A549 treated with AZD2906 at 1 μM for 4 hours (cell line): ENCODE measurements at places on chromosomes 16 and 17. TPM values are rescaled to one million over a fixed set of nuclear protein-coding genes. Genes with fewer than 3 reads are reported as not detected.

Gene PLSCR3
- 38.6 to 48.9 TPM (median 44.7 TPM) in 5 replicates for total RNA-seq

Gene ZNF205
- 11.6 to 15.6 TPM (median 14.9 TPM) in 5 replicates for total RNA-seq

Gene HEATR3
- total RNA-seq = 12.4 to 13.9 TPM (median 13.5 TPM) in 5 replicates

Gene RASL10B
- 0.07 to 0.30 TPM (median 0.13 TPM) in 5 replicates for total RNA-seq

Gene CCDC200
- not detected in 5 replicates for total RNA-seq

Gene CNGB1
- total RNA-seq = 0.06 to 0.20 TPM (median 0.10 TPM) in 5 replicates

Gene RNF222
- not detected in 5 replicates for total RNA-seq

Gene DCAF7
- total RNA-seq = 48.1 to 62.3 TPM (median 57.4 TPM) in 5 replicates

Gene QRICH2
- total RNA-seq = 0.42 to 1.1 TPM (median 0.85 TPM) in 5 replicates

Gene ITFG1
- total RNA-seq = 34.7 to 40.9 TPM (median 38.4 TPM) in 5 replicates

Gene KIAA0513
- 2.1 to 2.6 TPM (median 2.5 TPM) in 5 replicates for total RNA-seq

Gene ERI2
- total RNA-seq = 12.8 to 14.6 TPM (median 14.1 TPM) in 5 replicates

Gene KRTAP4-5
- not detected in 5 replicates for total RNA-seq

Gene KRTAP4-9
- not detected in 5 replicates for total RNA-seq

Gene C16orf89
- total RNA-seq = 0.18 TPM in 1 of 5 replicates, not detected in the others

Gene TP53TG3
- 0.49 to 1.1 TPM (median 0.86 TPM) in 5 replicates for total RNA-seq

Gene CLEC18C
- total RNA-seq = 0.05 to 0.11 TPM (median 0.08 TPM) in 4 of 5 replicates, not detected in the other

Gene MT1H
- not detected in 5 replicates for total RNA-seq

Gene LRRC75A
- total RNA-seq = 0.99 to 1.3 TPM (median 1.1 TPM) in 5 replicates

Gene TRPV3
- total RNA-seq = 0.14 to 0.30 TPM (median 0.20 TPM) in 5 replicates
